ENCODE measurements at places on chromosomes 11 and 22.

GRCh38 chr22:47610764-47611163 is 848.3 kb downstream of the TBC1D22A start:
- no peak for DNase-seq

DNA sequence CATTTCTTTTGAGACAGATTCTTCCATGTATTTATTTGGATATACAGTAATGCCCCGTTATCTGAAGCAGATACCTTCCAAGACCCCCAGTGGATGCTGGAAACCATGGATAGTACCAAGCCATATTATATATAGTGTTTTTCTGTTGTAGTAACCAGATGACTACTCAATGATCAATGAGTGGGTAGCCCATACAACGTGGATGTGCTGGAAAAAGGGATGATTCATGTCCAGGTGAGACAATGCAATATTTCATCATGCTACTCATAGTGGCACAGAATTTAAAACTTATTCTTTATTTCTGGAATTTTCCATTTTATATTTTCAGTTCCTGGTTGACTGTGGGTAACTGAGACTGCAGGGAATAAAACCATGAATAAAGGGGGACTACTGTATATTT is 427.5 kb downstream of the METTL15 start:
- no peak for DNase-seq

GRCh38 chr11:131242476-131243000 is 127.9 kb upstream of the NTM start:
- no peak for DNase-seq

DNA sequence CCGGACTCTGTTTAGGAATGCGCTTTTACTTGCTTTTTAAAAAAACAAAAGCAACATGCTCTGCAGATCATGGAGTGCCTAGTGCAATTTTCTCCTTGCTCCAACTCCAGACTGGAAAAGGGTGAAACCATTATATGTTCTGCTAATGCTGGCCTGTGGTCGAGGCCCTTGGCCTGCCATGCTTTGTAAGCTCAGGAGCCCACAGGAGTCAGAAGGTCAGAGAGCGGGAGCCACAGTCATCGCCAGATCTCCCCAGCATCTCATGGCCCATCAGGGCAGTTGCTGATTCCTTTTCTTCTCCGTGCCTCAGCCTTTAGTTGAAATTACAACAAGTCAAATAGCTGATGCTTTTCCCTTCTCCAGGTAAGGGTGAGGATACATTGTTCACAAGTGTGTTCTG is 80.3 kb downstream of the DDIAS start:
- DNase-seq: no peak

- DNase-seq: no peak
Measured at GRCh38 chr11:120248551-120249278, 8.8 kb downstream of the POU2F3 start.

DNA sequence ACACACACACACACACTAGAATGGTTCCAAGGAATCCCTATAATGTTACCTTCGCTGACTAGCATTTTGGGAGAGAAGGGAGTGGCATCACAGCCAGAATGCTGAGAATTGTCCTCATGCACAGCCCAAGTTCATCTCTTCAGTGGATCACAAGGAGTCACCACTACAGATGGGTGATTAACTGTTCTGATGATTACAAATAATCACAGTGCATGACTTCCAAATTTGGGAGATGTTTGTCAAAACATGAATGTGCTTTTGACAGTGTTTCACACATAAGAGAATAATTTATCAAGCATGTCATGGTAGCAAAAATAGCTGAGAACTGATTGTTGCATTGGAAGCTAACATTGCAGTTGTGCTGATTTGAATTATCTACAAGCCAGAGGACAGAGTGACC is 80.9 kb upstream of the SC5D start:
- no peak for DNase-seq
